ENCODE measurements at places on chromosomes 1 and 21.

- no peak for DNase-seq
Measured at GRCh38 chr1:47637111-47637685, 199.4 kb downstream of the FOXD2 start.

- DNase-seq: no peak
Measured at GRCh38 chr1:235057385-235058306, 71.0 kb downstream of the TOMM20 start.

DNA sequence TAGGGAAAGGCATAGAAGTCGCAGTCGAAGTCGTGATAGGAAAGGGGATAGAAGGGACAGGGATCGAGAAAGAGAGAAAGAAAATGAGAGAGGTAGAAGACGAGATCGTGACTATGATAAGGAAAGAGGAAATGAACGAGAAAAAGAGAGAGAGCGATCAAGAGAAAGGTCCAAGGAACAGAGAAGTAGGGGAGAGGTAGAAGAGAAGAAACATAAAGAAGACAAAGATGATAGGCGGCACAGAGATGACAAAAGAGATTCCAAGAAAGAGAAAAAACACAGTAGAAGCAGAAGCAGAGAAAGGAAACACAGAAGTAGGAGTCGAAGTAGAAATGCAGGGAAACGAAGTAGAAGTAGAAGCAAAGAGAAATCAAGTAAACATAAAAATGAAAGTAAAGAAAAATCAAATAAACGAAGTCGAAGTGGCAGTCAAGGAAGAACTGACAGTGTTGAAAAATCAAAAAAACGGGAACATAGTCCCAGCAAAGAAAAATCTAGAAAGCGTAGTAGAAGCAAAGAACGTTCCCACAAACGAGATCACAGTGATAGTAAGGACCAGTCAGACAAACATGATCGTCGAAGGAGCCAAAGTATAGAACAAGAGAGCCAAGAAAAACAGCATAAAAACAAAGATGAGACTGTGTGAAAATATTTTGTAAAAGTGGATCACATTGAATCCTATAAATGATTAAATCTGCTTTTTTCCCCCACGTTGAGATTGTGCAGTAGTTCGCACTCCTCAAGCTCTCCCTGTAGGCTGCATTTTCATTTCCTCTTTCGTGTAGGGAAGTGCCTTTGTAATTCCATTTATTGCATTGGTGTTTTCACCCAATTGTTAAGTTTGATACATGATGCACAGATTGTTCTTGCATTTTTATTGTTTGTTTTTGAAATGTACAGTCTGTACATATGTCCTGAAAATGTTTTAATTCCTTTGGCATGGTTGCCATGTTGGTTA lies 7.5 kb downstream of the PRPF38B start:
- no peak for DNase-seq

DNA sequence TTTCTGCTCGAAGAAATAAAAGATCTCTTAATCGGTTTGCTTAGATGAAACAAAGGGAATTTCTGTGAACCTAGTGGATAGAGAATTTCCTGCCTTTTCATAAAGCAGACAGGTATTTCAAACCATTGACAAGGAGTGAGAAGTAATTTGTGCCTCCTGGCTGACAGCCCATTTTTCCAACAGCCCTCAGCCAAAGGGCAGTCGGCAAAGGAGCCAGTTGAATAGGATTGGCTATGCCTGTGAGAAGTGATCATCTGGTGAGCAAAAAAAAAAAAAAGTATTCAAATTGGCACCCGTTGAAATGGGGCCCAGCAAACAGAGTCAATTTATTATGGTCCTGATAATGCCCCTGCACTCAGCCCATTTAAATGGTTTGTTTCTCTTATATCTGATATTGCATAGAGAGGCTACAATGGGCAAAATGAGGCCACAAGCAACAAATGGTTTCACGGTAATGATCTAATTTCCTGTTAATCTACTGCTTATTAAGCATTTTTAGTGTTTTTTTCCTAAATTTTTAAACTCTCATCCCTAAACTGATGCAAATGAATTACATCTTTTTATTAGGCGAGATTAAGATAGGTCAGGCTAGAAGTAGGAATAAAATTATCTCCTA lies 477.5 kb downstream of the NUF2 start:
- DNase-seq: no peak

GRCh38 chr1:29213055-29213454 lies 17.7 kb downstream of the MECR start:
- DNase-seq: no peak

DNA sequence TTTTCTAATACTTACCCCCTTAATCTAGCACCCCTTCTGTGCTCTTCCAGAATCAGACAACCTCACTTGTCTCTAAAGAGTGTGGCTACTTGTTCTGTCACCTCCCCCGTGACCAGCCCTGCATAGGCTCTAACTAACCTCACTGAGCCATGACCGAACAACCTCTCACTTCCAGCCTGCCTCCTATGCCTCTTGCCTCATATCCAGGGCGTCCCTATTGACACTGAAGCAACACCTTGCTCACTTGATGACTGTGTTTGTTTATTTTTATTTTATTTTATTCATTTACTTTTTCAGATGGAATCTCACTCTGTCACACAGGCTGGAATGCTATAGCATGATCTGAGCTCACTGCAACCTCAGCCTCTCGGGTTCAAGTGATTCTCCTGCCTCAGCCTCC lies 235.1 kb upstream of the B3GALT2 start:
- DNase-seq: no peak

GRCh38 chr1:3948344-3948743 lies 48.3 kb upstream of the C1orf174 start:
- DNase-seq: no peak

GRCh38 chr1:48853006-48853405 lies 76.3 kb upstream of the BEND5 start:
- no peak for DNase-seq

- no peak for DNase-seq
Measured at GRCh38 chr1:156070548-156070947, 9.6 kb downstream of the RAB25 start.

GRCh38 chr1:233916706-233917105 lies 12.2 kb downstream of the SLC35F3 start:
- no peak for DNase-seq

- DNase-seq: no peak
Measured at GRCh38 chr1:211715971-211716370, 40.5 kb upstream of the NEK2 start.

DNA sequence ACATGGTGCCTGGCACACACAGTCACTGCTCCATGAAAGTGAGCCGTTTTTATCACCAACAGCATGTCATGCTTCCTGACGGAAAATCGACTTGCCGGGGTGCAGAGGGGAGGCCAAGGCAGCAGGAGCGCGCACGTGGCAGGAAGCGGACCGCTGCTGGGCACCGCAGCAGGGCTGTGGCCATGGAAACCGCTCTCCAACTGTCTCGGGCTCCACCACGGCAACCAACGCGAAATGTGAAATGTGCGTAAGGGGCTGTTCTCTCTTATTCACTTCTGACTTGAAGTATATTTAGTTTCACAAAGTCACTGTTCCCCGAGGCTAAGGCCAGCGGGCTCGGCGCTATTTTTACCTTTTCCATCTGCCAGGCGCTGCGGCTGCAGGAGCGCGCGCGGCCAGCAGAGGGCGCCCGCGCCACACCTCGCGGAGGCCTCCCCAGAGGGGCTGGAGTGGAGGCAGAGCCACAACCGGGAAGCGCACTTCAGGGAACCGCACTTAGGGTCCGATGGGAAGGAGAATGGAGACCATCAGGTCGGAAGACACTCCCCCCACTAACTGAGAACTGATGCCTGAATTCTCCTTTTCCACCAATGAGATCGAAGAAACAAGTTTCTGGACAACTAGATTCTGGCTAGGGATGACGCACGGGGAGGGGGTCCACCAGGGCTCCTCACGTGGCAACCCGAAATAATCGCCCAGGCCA lies 19.7 kb downstream of the RCC2 start:
- DNase-seq: no peak

- no peak for DNase-seq
Measured at GRCh38 chr21:45295576-45296365, 8.1 kb upstream of the POFUT2 start.

- peak; percentile 67 for DNase-seq
Measured at GRCh38 chr1:93702111-93702827, 20.6 kb upstream of the BCAR3 start.

- DNase-seq: no peak
Measured at GRCh38 chr1:23864801-23865542, 3.1 kb downstream of the FUCA1 start.

GRCh38 chr1:92372164-92372563 lies 73.3 kb downstream of the RPAP2 start:
- DNase-seq: no peak

DNA sequence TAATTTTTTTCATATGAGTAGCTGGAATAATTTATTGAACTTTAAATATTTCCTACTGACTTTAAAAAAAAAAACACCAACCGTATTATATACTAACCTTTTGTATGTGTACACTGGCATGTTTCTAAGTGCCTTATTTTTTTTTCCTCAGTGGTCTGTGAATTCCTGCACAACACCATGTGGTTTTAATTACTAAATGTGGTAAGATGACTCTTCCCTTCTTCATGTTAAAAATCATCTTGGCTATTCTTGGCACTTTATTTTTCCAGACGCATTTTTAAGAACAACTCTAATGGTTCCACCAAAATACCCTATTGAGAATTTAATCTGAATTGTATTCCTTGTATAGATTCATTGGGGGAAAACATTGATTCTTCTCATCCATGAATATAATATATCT lies 28.4 kb downstream of the PPP2R5A start:
- DNase-seq: no peak

DNA sequence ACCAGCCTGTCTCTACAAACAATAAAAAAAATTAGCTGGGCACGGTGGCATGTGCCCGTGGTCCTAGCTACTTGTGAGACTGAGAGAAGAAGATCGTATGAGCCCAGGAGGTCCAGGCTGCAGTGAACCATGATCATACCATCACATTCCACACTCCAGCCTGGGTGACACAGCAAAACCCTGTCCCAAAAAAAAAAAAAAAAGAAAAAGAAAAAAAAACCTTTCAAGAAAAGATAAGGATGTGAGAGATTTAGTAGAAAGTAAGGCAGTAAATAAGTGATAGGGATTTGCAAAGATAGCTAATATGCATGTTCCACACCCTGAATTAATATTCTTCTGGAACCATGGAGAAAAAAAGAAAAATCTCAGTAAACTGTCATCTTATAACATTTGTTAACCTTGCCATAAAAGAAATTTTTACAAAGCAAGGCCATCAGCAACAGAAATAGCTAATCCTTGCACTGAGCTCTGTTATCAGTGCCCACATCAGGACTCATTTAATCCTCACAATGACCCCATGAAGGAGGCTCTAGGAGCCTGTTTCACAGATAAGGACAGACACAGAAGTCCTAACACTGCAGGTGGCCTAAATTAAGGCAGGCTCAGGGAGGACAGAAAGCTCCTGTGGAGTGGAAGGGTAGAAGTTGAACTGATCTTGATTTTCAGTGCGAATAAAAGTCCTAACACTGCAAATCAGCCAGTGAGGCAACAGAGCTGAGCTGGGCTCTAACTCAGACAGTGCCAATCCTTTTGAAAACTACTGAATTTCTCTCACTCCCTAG lies 7.6 kb downstream of the GNB1 start:
- no peak for DNase-seq

DNA sequence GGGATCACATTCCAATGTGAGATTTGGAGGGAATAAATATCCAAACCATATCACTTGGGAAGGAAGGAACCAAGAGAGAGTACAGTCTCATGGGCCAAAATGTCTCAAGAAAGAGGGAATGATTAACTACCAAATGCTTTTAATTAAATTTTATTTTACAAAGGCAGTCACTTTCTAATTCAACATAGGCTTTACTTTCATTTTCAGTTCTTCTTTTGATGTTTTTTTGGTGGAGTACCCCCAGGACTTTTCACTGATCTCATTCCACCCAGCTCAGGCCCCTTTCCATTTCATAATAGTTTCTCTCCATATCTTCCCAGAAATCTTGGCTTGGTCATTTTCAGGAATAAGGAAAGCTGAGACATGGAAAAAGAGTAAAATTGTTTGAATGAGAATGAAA lies 5.1 kb upstream of the SLAMF7 start:
- no peak for DNase-seq

DNA sequence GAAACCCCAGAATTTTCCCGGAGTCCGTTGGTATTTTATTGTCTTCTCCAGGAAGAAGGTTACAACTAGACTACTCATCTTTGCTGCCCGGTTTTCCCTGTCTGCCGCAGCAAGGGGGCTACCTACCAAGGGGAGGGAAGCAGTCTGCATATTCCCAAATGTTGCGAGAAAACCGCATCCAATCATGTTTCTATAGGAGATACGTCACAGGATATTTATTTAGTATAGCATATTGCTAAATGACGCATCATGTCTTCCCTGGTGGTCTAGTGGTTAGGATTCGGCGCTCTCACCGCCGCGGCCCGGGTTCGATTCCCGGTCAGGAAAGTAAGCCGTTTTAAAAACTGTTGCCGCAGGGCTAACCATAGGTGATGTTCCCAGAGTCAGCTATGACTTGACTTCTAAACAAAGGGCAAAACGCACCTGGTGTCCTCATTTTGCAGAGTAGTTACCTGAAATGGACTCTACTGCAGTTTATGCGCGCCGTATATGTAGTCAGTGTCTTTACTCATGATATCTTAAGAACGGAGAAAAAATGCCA lies 15.2 kb upstream of the ZNF692 start:
- peak; percentile 88 for DNase-seq

- no peak for DNase-seq
Measured at GRCh38 chr1:215625949-215626348, 58.8 kb downstream of the KCTD3 start.

DNA sequence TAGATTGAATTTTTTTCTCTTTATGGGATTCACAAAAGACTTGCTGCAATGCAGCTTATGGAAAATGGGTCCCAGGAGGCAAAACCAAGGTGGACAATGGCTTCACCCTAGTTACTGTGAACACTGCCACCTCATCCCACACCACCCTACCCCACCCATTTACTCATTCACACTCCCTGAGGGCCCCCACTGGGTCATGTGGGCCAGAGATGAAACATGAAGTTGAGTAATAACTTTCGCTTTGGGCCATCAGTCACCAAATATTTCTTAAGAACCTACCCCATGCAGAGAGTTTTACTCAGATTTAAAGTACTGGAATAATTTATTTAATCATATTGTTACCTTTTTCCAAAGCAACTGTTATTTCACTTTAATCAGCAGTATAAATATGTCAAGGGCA lies 191.8 kb downstream of the TPR start:
- no peak for DNase-seq

GRCh38 chr1:181134543-181135436 lies 46.3 kb downstream of the IER5 start:
- DNase-seq: peak; percentile 72

DNA sequence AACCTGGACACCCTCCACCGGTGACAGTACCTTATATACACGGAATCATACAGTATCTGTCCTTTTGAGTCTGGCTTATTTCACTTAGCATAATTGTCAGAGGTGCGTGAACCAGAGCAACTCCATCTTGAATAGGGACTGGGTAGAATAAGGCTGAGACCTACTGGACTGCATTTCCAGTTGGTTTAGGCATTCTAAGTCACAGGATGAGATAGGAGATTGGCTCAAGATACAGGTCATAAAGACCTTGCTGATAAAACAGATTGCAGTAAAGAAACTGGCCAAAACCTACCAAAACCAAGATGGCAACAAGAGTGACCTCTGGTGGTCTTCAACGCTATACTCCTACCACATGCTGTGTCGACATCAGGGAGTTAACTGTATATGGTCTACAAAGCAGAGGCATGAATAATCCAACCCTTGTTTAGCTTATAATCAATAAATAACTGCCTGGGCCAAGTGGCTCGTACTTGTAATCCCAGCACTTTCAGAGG lies 1.4 kb upstream of the FDPS start:
- DNase-seq: peak; percentile 41

Data from SW480 (cell line).